ENCODE measurements at places on chromosomes 7 and 10.

- DNase-seq = no peak
Measured at GRCh38 chr7:151367284-151367683, 25.7 kb downstream of the NUB1 start.

DNA sequence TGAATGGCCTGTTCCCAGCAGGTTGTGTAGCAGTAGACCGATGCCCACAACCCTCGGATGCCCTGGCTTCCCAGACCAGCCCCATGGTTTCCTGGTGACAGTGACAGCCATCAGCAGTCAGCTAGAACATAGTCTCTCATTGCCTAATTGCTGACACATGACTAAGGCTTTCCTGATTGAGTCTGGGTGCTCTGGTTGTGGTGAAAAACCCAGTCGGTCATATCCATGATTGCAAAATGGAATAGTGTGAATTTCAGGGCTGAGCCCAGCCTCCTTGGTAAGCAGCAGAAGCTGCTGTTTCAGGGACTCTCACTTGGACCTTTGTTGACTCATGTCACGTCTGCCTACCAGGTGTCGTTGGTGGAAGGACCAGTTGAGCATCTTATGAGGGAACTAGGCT lies 36.6 kb downstream of the POR start:
- no peak for DNase-seq

- DNase-seq = no peak
Measured at GRCh38 chr7:7522421-7522820, 13.3 kb downstream of the COL28A1 start.

- no peak for DNase-seq
Measured at GRCh38 chr7:93145354-93145753, 2.8 kb downstream of the SAMD9L start.

GRCh38 chr10:49152663-49153062 lies 18.8 kb upstream of the FAM170B start:
- DNase-seq = no peak

GRCh38 chr7:32481176-32481575 lies 9.0 kb downstream of the LSM5 start:
- no peak for DNase-seq

DNA sequence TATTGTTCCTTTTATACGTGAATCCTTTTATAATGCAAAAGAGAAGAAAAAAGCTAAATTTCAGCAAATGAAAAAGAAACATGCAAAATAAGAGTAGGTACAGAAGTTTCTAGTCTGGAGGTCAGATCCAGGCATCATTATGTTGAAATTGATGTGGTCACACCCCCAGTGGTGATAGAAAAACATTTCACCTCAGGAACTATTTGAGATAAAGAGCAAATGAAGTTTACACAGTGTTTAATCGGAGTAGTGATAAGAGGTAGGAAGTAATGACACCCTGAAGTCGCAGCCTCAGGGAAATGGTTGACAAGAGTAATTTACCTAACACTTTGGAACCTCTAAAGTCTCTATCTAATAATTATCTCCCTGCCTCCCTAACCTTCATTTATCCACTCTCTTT lies 536.0 kb upstream of the STEAP1 start:
- DNase-seq = no peak

- DNase-seq = no peak
Measured at GRCh38 chr7:99188221-99188620, 19.7 kb downstream of the KPNA7 start.

- DNase-seq = no peak
Measured at GRCh38 chr7:107186240-107186639, 17.4 kb downstream of the HBP1 start.

DNA sequence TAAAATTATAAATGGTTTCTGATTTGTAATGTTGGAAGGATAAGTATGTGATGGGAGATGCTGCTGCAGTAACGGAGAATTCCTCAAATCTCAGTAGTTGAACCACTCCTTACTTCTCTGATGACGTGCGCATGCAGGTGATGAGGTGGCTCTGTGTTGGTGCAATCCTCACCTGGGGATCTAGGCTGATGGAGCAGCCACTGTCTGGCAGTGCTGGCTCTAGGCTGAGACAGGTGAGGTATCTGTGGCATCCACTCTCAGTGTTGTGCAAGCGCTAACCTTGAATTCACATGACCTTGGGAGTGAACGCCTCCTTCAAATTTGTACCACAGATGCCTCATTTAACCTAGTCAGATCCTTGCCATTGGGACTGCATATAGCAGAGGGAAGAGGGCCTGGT lies 35.0 kb downstream of the LHFPL3 start:
- DNase-seq = no peak

GRCh38 chr7:46003161-46003560 lies 82.1 kb upstream of the IGFBP3 start:
- no peak for DNase-seq

DNA sequence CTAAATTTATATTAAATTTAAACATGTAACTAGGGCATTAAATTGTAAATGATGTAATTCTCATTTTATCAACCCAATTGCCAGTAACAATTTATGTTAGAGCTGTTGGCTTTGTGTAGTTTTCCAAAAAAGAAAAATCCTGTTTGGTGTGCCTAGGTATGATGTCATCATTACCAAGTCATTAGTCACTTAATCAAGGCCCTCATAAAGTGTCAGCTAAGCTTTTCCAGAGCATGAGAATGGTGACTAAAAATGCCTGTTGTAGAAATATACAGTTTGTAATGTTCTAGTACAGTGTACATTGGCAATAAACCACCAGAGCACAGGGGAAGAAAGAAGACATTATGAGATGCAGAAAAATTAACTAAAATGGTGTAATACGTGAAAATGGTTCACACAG lies 593.8 kb upstream of the ANKRD30A start:
- no peak for DNase-seq

DNA sequence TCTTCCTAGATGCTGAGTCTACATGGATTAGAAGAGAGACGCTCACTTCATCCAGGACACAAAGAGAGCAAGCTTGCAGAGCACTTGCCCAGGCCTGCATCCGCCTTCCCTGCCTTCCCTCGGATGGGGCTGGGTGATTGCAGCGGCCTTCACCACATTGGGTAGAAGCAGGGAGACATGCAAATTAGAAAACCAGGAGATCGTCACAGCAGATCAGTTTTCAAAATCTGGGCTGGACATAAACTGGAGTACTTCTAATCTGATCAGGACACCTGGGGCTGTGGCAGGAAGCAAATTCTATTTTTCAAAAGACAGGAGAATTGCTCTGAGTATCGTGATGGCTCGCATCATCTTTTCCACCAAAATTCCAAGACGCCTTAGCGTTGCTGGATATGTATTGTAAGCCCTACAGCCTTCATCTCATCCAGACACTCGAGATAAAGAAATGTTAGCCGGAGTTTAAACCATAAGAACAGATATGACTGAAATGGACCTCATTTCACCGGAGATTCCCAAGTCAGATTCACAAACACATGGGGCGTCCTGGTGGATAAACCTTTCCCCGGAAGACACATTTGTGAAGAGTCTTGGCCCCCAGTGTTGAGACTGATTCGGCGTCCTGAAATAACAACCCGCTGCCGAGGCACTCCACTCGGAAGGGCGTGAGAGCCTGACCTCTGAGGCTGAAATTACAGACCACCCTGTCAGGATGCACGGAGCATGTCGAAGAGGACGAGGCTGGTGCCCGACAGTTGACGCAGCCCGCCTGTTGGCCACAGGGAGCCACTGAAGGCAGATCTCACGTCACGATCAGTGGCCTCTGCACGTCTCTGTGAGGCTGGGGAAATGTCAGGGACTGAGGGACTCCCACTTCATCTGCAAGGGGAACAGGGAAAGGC lies 91.2 kb upstream of the PARD3 start:
- DNase-seq = no peak

Measured in CD4-positive, alpha-beta T cell treated with Interleukin-17A for 1 hour (primary cell).